ENCODE measurements at places on chromosomes 1 and 21. TPM values are rescaled to one million over a fixed set of nuclear protein-coding genes. Genes with fewer than 3 reads are reported as not detected.

Gene CFHR5
- not detected for total RNA-seq

Gene LRRC7
- total RNA-seq = not detected

Gene PDZK1IP1
- total RNA-seq = 8.7 TPM

Gene ADAM30
- total RNA-seq = not detected

Gene WNT3A
- total RNA-seq = not detected

Gene FAM177B
- total RNA-seq = not detected

Gene PCBP3
- 1.2 TPM for total RNA-seq

Gene FAM72A
- total RNA-seq = 10.6 TPM

Gene LRRC53
- not detected for total RNA-seq

Gene ATF3
- total RNA-seq = 37.2 TPM

Gene PHLDA3
- 141 TPM for total RNA-seq

All from A549 treated with Hydrocortisone at 1 μM for 4 hours (cell line).